ENCODE measurements at places on chromosomes 6 and 20.

DNA sequence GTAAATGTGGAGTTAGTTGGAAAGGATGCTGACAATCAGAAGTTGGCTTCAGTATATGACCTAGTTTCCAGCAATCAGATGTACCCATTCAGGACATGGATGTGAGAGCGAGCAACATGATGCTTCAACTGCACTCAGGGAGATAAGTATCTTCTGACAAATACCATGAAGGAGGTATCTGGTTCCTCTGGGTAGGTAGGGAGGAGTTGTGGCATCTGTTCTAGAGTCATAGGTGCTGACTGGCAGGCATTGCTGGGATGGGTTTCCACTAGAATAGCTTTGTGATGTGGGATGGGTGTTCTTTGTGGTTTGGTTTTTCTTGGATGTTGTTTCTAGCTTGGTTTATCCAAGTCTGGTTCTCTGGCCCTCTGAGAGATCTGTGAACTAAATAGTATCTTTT, 3.9 kb upstream of the REV3L start:
- no peak for DNase-seq

DNA sequence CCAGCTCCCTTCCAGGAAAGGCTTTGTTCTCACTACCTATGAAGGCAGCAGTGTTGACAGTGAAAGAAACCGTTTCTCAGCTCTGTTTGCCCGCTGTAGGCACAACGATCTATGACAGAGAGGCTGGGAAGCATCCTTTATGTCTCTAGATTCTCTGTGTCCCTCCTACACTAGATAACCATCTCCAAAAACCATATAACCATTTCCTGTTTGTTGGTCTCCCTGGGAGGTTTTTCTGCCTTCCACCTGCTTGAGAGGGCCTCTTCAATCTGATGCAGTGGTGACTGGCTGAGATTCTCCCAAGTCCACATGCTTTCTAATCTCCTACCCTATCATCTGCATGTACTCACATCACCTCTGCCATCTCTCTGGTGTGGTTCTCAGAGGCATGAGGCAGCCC, 32.0 kb upstream of the TMEM217 start:
- DNase-seq = no peak

GRCh38 chr20:44690781-44691423, 24.3 kb upstream of the CCN5 start:
- DNase-seq = no peak

DNA sequence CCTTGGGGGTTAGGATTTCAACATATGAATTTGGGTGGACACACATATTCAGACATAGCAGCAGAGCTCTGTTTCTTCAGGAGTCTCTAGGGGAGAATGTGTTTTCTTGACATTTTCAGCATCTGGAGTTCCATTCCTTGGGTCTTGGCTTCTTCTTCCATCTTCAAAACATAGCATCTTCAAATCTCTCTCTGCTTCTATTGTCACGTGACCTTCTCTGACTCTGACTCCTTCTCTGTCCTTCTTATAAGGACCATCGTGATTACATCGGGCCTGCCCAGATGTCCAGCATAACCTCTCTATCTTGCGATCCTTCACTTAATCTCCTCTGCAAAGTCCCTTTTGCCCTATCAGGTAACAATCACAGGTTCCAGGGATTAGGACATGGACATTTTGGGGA, 101.0 kb upstream of the CHD6 start:
- no peak for DNase-seq

DNA sequence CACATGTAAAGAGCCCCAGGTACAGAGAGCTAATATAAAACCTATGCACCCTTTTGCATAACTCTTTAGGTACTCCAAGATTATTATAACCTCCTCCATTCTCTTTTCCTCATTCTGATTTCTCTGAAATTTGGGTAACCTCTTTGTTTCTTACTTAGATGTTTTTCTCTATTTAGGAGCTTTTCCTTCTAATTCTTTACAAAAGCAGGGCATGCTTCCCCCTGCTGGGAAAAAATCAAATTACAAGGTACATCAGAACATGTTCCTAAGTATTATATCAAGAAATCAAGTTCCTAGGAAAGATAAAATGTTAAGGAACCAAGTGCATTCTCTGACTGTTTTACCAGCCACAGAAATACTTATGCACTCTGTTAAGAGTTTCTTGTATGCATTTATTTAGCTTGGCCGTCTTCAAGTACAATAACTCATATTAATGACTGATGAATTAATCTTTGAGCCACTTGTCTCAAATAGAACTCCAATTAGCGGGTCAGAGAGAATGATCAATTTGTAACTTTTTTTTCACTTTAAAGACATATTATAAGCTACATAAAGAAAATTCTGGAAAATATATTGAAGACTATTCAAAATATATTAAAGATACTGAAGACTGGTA, 2.1 kb downstream of the KHDRBS2 start:
- no peak for DNase-seq

GRCh38 chr20:55471052-55472006, 534.0 kb downstream of the CBLN4 start:
- DNase-seq = no peak

Measured in ecto neural progenitor cell (in vitro differentiated cells).